Fibroblast of skin of back (primary cell): ENCODE measurements at places on chromosomes 16 and 17.

DNA sequence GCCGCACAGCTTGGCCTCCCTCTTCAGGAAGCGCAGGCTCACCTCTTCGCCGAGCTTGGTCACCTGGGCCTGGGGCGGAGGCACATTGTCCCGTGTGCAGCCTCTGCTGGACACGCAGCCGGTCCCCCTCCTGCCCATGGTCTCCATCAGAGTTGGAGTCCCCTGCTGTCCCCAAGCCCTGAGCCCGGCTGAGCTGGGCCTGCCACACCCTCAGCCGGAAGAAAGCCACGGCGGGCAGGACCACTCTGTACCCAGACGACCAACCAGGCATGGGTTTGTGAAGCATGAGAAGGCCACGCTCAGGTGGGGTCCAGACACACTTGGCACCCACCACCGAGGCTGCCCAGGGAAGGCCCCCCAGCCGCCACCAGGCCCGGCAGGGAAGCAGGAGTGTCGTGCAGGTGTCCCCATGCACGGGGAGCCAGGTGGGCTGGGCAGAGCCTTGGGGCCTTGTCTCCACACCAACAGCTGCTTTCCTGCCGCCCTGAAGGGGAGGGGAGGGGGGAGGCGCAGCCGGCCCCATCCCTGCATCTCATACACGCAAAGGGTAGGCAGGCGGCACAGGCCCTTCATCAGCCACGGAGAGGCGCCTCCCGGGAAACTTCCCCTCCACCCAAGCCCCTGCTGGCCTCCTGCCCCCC is 5.2 kb downstream of the CCDC154 start:
- DNase-seq = no peak

DNA sequence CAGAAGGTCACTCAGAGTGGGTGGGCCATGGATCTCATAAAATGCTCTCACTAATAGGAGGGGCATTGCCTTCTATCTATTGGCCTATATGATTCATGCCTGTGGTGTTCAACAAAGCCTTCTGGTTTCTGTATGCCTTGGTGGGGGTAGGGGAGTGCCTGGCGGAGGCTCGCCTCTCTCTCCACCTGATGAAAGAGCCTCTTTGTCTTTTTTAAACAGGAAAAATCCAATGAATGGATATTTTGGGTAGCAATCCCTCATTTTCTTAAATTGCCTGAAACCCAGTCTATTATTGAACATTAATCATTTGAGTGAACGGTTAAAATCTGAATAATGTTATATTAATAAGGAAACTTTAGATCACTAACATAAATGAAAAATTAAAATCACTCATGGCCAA is 90.6 kb downstream of the TOX3 start:
- no peak for DNase-seq

GRCh38 chr16:530111-530817 is 2.8 kb downstream of the CAPN15 start:
- no peak for DNase-seq

DNA sequence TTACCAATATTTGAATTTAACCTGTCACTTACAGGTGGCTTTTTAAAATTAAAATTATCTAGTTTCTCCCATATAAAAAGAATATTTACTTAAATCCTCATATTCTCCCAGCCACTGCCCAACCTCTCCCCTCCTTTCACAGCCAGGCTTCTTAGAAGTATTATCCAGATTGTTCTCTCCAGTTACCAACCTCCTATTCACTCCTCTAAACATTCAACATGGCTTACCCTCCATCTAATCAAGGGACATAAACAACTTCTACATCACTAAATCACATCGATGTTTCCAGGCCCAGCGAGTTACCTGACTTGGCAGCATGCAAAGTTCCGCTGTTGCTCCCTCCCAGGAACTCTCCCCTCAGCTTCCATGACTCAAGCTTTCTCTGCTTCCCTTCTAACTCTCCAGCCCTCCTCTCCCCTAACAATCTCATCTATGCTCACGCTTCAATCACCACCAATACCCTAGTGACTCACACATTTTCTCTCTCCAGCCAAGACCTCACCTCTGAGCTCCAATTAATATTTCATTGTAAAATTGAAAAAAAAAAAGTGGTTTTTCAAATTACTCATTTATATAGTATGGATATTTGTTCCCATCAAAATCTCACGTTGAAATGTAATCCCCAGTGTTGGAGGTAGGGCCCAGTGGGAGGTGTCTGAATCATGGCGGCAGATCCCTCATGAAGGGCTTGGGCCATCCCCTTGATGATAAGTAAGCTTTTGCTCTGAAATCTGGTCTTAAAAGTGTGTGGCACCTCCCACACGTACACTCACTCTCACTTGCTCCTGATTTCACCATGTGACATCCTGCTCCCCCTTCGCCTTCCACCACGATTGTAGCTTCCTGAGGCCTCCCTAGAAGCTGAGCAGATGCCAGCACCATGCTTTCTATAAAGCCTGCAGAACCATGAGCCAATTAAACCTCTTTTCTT is 88.5 kb downstream of the HELZ start:
- peak; percentile 27 for DNase-seq
